ENCODE measurements at places on chromosomes 1 and 21.

DNA sequence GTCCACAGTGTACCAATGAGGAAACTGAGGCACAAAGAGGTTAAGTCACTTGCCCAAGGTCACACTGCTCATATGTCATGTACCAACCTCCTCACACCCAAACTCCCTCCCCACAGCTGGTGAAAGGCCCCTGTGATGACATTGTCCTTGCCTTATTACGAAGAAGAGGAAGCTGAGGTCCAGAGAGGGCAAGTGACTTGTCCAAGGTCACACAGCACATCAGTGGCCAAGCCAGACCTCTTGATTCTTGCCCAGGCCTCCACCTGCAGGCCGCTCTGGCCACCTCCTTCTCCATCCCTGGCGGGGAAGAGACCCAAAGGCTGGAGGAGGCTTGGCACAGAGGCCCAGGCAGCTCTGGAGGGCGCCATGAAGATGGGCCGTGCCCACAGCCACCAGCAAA lies 492.4 kb downstream of the PTPRU start:
- DNase-seq, result no peak

- DNase-seq, result no peak
Observed at GRCh38 chr21:38920631-38921398, 115.1 kb downstream of the ETS2 start.

DNA sequence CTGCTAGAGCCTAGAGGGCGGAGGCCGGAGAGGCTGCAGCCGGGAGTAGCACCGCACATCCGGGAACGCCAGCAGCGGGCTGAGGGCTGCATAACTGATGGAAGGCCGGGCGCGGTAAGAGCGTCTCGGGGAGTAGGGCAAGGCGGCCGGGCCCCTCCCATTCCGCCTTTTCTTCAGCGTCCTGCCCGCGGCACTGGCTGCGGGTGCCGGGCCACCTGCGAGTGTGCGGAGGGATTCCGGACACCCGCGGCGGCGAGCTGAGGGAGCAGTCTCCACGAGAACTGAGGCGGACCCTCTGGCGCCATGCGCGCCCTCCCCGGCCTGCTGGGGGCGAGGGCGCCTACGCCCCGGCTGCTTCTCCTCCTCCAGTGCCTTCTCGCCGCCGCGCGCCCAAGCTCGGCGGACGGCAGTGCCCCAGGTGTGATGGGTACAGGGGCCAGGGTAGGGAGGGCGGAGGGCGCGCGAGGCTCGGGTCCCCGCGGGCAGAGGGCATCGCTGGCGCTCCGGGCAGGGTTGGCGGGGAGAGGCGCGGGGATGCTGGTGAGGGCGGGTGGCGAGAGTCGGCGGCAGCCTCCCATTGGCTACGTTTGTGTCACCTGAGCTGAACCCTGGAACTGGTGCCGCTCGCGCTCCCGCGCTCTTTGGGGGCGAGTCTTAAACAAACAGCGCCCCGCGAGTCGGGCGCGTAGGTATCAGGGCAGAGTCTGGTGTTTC lies 334.4 kb downstream of the SRGAP2C start:
- DNase-seq, result peak; percentile 57

- DNase-seq, result no peak
Observed at GRCh38 chr1:167620002-167620401, 10.0 kb upstream of the RCSD1 start.

DNA sequence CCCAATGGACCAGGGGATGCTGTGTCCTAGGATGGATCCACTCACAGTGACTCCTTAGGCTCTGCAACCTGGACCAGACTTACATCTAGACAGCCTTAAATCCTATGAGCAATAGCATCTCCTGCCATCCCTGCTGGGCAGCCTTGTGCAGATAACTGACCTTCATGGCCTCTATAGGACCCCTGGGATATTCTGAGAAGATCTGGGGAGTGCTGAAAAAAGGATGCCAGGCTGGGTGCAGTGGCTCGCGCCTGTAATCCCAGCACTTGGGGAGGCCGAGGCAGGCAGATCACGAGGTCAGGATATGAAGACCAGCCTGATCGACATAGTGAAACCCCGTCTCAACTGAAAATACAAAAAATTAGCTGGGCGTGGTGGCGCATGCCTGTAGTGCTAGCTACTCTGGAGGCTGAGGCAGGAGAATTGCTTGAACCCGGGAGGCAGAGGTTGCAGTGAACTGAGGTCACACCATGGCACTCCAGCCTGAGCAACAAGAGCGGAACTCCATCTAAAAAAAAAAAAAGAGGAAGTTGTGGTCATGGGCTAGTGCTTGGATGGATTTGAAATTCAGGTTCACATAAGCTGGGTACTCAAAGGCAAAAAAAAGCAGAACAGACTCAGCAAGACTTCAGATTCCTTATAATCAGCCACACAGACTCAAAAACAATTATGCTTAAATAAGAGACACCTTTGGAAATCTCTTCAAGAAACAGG lies 10.9 kb upstream of the SH2D1B start:
- no peak for DNase-seq

- DNase-seq, result no peak
Observed at GRCh38 chr1:53396573-53397268, 62.5 kb upstream of the DMRTB1 start.

DNA sequence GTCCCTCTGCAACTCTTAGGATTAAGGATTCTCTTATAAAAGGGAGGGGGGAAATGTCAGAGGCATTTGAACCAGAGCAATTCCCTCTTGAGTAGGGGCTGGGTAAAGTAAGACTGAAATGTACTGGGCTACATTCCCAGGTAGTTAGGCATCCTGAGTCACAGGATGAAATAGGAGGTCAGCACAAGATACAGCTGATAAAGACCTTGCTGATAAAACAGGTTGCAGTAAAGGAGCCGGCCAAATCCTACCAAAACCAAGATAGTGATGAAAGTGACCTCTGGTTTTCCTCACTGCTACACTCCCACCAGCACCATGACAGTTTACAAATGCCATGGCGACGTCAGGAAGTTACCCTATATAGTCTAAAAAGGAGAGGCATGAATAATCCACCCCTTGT lies 14.3 kb upstream of the COX20 start:
- DNase-seq, result no peak

DNA sequence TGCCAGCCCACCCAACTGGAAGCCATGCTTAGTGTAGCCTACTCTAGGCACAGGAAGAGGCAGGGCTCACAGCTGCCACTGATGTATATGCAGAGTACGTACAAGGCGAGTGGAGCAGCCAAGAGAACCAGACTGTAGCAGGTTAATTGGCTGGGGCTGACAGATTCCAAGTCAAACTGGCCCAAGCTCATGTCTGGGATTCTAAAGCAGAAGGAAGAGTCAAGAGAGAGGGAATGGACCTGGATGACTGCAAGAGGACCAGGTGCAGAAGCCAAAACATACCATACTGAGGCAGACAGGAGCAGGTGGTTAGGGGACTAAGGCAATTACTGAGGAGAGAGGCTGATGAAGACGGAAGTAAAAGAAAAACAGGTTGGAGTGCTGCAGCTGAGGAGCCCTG lies 51.3 kb upstream of the LRRN2 start:
- no peak for DNase-seq

DNA sequence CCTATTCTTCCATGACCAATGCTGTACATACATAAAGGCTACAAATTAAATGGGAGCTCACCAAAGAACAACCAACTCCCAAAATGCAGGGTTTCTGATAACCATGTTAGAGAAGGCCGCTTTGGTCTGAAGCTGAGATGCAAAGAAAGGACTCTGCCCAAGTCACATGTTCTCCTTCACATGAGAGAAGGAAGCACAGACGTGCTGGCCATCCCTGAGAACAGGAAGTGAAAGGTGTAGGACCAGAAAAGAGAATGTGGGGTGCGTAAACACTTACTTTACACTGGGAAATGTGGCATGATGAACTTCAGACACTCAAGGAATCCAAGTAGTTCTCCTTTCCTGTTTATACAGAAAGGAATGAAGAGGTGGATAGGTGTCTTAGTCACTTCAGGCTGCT lies 31.7 kb upstream of the TADA1 start:
- no peak for DNase-seq

DNA sequence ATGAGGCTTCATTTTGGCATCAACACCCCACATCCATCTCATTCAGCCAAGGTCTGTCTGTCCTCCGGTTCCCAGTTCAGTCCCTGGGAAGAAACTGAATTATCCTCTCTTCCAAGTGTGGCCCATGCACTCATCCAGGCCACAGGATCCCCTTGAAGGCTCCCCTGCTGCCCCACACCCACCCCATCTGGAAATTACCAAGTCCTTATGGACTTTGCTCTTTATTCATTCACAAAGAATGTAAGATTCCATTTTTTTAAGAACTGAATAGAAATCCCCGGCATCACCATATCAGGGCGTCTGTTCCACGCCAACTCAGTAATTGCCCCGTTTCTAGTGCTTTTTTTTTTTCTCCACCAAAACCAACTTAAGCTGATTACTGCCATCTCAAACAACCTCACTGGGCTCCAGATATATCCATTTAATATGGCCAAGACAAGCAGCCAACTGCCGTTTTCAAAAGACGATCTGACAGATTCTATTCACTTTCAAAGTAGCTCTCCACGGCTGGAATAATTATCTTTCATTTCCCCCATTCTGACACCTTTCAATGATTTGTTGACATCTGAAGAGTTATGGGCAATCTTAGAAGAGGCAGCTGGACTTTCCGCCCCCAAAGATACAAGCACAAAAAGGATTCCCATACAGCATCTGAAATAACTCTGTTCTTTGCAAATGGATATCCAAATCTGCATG lies 55.9 kb downstream of the OLIG1 start:
- DNase-seq, result no peak

DNA sequence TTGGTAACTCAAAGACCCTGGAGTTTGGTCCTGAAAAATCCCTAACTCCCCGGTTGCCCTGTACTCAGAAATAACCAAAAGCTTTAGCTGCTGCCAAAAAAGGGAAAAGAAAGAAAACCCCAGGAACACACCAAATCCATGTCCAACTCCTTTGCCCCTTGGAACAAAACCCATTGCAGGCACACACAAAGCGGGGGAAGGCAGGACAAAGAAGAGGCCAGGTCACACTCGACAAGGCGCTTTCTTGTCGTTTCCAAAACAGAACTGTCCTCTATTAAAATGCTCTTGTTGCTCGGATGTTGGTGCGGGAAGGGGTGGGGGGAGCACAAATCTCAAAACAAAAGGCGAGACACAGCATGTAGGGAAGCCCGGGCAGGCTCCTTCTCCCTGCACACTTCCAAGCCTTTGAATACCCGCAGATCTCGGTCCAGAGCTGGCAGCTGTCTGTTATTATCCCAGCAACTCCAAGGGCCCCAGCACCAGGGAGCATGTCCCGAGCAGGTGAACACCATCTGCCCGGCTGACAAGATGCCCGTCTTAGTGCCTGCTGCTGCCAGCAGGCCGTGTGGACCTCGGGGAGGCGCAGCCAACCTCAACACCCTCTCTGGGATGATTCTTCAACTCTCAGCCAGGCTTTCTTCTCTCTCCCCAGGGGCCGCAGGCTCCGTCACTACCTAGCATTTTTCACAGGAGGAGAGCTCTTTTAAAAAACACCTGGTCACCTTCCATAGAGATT lies 96.4 kb downstream of the SSBP3 start:
- no peak for DNase-seq

- no peak for DNase-seq
Observed at GRCh38 chr1:162229549-162229948, 147.1 kb downstream of the SPATA46 start.

- no peak for DNase-seq
Observed at GRCh38 chr1:151124763-151125403, 21.5 kb downstream of the SEMA6C start.

DNA sequence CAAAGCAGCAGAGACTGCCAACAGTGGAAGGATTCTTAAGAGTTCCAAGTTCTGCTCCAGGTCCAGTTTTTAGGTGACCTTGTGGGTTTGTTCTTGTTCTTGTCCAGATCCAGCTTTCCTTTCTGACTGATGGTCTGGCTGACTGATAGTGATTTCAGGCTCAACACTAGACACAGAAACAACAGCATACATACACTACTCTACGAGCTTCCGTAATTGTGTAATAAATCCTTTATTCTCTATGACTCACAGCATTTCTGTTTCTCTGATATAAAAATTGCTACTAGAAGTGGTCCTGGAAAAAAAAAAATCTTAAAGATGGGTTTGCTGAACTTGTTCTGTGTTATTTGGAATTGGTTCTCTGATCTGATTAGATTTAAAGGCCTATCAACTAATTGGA lies 62.2 kb upstream of the PTCH2 start:
- DNase-seq, result no peak

DNA sequence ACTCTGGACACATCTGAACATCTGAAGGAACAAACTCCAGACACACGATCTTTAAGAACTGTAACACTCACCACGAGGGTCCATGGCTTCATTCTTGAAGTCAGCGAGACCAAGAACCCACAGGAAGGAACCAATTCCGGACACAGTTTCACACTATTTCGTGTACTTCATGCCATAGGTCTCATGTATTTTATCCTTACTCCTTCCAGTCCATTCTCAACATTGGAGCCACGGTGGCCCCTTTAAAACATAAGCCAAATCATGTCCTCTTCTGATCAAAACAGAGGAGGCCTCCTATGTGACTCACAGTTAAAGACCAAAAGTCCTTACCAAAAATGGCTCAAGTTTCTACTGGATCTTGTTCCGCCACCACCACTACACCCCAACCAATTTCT lies 29.8 kb upstream of the RCOR3 start:
- no peak for DNase-seq

DNA sequence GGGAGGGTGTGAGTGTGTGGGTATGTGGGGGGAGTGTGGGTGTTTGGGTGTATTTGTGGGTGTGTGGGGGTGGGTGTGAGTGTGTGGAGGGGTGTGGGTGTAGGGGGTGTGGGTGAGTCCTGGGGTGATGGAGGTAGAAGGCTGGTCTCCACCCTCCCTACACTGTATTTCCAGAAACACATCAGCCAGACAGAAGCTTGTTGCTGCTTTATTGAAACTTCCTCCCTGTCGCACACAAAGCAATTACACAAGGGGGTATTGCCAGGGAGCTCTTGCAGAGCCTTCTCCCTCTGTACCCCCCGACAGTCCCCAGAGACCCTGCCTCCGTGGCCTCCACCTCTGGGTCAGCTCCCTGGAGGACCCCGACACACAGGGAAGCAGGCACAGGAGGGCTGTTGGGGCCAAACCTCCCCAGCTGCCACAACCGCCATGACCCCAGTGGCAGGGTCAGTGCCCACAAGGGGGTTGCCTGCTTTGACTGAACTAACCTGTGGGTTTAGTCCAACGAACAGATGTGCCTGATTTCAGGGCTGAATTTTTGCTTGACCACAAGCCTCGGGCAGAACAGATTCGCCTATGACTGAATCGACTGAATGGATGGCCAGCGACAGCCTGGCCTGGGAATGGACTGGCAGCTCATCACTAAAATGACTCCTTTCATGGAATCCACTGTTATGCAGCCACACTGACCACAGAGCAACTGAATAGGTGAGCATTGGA lies 9.1 kb upstream of the MATN1 start:
- DNase-seq, result no peak

DNA sequence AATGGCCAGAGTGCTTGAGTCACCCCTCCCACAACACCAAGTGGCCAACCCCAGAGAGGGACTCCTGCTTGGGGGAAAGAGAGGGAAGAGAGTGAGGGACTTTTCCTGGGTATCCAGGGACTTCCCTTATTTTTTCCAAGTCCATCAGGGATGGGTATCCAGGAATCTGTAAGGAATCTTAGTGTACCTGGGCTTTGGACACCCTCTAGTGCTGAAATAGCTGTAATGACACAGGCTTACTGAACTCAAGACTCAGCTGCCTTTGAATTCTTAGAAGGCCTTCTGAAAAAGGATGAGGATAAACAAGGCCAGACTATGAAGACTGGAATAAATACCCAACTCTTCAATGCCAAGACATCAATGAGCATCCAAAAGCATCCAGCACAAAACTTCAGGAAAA lies 12.0 kb downstream of the TSHB start:
- DNase-seq, result no peak

Measured in iPS DF 6.9 (cell line).